ENCODE measurements at places on chromosomes 6 and 20.

GRCh38 chr6:35064757-35065440 is 76.2 kb downstream of the TCP11 start:
- DNase-seq: no peak

DNA sequence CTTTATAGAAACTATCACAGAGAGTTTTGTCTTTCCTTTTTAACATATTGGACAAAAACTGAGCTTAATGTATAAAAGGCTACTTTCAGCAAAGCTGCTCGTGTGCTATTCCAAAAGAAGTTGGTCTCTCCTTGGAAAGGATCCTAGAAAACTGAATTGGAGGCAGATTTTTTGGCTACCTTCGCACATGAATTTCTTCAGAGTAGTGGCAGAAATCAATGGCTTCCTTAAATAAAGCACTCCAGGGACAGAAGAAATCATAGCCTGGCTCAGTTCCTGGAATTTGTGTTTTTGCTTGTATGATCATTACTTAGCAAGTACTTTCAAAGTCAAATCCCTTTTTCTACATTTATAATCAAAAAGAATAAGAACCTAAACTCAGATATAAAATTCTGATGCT is 780.3 kb downstream of the PHF3 start:
- DNase-seq: no peak

GRCh38 chr6:34236131-34236442 is 586 bp upstream of the HMGA1 start:
- DNase-seq: no peak

DNA sequence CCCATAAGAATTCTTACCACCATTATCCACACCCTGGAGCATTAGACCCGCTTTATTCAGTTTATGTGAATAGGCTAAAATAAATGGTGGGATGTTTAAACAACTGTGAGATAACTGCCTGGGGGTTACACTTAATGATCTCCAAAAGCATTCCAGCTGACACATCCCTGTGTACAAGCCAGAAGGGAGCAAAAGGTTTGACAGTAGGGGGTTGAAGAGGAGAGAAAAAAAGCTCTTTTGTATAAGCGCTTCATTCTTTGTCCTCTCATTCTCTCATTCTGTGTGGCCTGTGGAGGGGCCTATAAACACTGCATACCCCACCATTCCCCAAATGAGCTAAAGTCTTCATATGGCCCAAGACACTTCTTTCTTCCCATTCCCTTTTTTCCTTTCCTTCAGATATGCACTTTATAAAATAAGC is 30.8 kb upstream of the COL21A1 start:
- DNase-seq: no peak

- DNase-seq: no peak
Measured at GRCh38 chr6:53322188-53323029, 26.3 kb downstream of the ELOVL5 start.

- DNase-seq: no peak
Measured at GRCh38 chr6:143766185-143766553, 77.0 kb upstream of the LTV1 start.
